Astrocyte (in vitro differentiated cells and primary cell): ENCODE measurements at places on chromosomes 3 and 15. TPM values are rescaled to one million over a fixed set of nuclear protein-coding genes. Genes with fewer than 3 reads are reported as not detected.

The ZNF80 gene
- total RNA-seq, result not detected in 2 replicates

- no peak for DNase-seq
Observed at GRCh38 chr15:26372706-26373105, 400.2 kb downstream of the GABRB3 start.

- peak; percentile 20 for DNase-seq
Observed at GRCh38 chr3:81968658-81969057, 207.2 kb upstream of the GBE1 start.

- DNase-seq, result no peak
Observed at GRCh38 chr15:74815121-74815934, 2.7 kb downstream of the LMAN1L start.

DNA sequence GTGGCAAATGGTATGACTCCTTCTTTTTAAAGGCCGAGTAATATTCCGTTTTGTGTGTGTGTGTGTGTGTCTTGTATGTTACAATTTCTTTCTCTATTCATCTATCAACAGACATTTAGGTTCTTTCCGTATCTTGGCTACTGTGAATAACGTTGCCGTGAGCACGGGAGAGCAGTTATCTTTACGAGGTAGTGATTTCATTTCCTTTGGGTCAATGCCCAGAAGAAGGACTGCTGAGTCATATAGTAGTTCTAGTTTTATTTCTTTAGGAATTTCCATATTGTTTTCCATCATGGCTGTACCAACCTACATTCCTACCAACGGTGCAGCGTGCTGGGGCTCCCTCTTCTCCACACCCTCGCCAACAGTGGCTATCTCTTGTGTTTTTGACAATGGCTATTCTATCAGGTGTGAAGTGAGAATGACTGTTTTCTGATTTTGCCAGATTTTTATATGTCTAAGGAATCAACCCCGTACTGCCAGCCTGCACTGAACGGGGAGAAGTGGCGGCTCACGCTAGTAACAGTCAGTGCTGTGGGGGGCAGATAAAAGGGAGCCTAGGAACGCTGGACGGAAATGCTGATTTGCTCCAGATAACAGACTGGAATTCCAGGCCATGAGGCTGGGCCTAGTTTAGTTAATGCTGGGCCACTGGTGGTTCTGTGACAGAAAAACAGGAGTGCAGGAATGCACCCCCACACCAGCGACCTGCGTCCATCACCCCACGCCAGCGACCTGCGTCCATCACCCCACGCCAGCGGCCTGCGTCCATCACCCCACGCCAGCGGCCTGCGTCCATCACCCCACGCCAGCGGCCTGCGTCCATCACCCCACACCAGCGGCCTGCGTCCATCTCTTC is 168.1 kb downstream of the XXYLT1 start:
- peak; percentile 93 for DNase-seq

The LIPH gene
- total RNA-seq, result 6.4 and 9.0 TPM in 2 replicates

DNA sequence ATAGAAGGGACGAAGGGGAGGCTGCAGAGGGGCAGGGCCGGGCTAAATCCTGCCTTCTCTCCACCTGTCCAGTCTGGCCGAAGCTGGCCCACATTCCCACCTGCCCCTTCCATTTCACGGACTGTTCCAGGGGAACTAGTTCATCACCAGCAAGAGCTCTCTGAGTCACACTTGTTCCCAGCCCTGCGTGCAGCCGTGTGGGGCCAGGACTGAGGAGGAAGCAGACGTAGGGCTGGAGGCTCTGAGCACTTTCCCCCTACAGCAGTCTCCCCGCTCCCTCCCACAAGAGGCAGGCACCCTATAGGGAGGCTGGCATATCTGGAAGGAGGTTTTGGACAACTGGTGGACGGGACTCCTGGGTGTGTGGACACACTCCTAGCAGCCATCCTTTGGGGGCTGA is 3.0 kb downstream of the ITIH4 start:
- peak; percentile 14 for DNase-seq

DNA sequence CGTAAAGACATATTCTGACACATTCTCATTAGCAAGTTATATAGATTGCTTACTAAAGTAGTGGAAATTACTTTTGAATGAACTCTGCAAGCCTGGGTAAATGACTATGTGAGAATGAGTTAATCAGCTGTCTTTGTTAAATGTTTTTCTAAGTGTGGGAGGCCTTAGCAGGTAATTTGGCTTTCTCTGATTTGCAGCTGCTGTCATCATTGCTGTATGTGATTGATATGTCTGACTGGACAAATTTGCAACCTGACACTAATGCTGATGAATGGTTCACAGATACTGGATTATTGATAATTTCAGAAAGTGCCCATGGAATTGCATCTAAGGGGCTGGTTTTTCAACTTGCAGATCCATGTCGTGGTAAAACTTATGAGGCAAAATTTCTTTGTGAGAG is 372.2 kb upstream of the SGO1 start:
- no peak for DNase-seq

The FRMD5 gene
- total RNA-seq, result 17.0 and 19.6 TPM in 2 replicates

GRCh38 chr3:9352917-9353752 is 9.7 kb upstream of the THUMPD3 start:
- peak; percentile 55 for DNase-seq

DNA sequence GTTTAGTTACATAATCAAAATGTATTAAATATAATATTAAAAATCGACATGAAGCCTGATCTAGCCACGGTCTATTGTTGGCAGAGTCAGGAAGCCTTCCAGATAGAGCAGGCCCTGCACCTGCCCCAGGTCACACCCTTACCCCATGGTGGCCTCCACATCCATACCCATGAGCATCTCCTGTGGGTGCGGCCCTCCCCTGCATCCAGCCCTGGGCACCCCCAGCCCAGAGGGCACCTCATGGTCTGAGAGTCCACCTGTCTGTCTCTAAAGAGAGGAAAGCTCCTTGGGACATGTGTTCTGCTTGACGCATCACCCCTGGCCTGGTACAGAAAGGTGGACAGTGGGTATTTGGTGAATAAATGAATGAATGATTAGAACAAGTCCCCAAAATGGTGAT is 37.2 kb upstream of the CSPG4 start:
- DNase-seq, result no peak

- no peak for DNase-seq
Observed at GRCh38 chr3:71876135-71877105, 91.5 kb upstream of the PROK2 start.

- DNase-seq, result no peak
Observed at GRCh38 chr15:77239882-77240608, 169.1 kb upstream of the TSPAN3 start.

- no peak for DNase-seq
Observed at GRCh38 chr3:16528581-16528993, 15.1 kb upstream of the RFTN1 start.

- peak; percentile 89 for DNase-seq
Observed at GRCh38 chr15:82393671-82394070, 35.9 kb upstream of the GOLGA6L9 start.

The GNAT1 gene
- not detected in 2 replicates for total RNA-seq

DNA sequence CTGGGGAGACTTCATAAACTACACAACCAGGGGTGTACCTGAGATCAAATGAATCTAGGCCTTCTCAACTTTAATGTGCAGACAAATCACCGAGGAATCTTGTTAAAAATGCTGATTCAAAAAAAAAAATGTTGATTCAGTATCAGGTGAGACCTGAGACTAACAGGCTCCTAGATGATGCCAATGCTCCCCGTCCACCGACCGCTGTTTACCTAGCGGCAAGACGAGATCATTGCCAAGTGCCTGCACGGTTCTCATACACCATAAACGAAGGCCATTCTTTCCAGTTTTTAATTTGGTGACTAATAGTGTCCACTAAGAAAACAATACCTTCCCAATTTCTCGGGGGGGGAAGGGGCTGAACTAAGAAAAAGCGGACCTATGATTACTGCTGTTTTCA is 2.5 kb upstream of the FSIP1 start:
- DNase-seq, result no peak

GRCh38 chr15:38129531-38130204 is 123.0 kb upstream of the SPRED1 start:
- peak; percentile 100 for DNase-seq

The UTS2B gene
- 0.75 TPM in 1 of 2 replicates, not detected in the other for total RNA-seq

The CFAP20DC gene
- total RNA-seq, result 0.57 and 0.89 TPM in 2 replicates

GRCh38 chr15:77580996-77581682 is 51.6 kb downstream of the LINGO1 start:
- no peak for DNase-seq

GRCh38 chr3:8980756-8981257 is 17.5 kb upstream of the RAD18 start:
- DNase-seq, result no peak

The SLC12A1 gene
- not detected in 2 replicates for total RNA-seq

The TARS3 gene
- 15.7 and 16.3 TPM in 2 replicates for total RNA-seq

GRCh38 chr15:63909819-63910437 is 76.2 kb upstream of the HERC1 start:
- peak; percentile 54 for DNase-seq

The MESP1 gene
- total RNA-seq, result not detected in 2 replicates

The SPINK8 gene
- not detected in 2 replicates for total RNA-seq

DNA sequence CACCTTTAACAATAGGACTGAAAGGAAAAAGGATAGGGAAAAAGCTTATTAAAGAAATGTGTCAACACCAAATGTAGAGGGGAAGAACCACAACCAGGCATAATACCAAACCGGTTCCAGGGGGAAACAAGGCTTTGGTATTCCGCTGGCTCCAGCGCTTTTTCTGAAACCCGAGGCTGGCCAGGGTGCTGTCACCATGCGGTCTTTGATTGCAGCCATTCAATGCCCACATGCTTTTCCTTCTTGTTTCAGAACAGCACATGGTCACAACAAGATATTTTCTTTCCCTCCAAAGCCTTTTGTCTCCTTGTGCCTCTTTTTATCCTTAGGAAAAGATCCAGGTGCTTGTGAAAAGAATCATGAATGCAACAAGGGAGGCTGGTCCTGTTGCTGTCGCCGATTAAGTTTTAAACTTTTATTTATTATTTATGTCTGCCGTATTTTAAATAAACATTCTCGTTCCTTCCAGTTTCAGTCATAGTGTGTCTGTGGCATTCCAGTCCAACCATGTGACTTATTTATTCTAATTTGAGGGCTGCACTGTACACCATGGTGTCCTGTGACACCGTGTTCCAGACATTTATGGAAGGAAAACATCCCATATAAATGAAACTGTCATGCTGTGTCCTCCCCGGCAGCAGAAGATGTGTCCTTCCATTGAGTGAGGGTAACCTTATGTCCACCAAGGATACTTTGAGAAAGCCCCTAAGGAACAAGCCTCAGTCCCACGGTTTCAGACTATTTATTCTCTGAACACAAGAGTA is 41.1 kb downstream of the CCK start:
- DNase-seq, result no peak

DNA sequence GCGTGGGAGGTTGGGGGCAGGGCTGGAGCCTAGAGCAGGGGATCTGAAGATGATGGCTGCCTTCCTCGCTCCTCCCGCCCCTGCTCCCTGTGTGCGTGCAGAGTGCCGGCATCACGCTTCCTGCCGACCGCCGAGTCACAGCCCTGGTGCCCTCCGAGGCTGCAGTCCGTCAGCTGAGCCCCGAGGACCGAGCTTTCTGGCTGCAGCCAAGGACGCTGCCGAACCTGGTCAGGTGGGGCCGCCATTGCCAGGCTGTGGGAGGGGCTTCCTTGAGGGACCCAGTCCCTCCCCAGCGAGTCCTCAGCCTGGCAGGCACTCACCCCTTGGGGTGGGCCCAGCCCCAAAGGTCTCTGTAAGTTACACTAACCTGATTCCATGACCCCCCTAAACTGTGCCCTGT is 17.6 kb downstream of the STAB1 start:
- DNase-seq, result no peak

DNA sequence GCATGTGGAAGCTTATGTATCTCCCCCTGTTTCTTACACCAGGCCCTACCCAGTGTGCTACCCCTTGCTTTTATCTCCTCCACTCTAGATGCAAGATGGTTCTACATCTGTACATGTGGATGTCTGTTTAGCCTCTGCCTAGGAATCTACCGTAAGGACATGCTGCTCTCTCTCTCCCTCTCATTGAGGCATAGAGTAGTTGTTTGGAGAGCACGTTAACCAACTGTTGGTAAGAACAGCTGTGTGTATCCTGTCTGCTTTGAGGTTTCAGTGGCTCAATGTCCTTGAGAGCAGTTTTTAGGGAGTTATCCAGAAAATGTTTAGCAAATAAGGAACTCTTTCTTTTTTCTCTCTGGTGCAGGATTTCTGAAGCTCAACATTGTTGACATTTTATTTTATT is 152.8 kb downstream of the DNAJB8 start:
- no peak for DNase-seq

DNA sequence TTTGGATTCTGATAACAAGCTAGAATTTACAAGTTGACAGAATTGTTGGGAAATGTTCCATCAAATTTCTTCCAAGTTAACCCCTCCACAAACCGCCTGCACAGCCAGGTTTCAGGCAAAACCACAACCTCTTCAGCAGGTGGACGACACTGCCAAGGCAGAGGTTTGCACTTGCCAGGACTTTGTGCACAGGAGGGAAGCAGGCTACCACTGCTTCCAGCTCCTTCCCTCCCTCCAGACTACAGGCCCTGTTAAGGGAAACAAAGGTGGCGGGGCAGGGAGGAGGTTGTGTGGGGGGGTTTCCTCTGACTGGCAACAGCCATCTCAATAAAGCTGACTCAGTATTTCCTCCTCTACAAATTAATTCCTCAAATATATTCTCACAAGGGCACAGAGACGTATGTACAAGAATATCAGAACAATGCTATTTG is 42.2 kb downstream of the TBC1D2B start:
- DNase-seq, result peak; percentile 10

DNA sequence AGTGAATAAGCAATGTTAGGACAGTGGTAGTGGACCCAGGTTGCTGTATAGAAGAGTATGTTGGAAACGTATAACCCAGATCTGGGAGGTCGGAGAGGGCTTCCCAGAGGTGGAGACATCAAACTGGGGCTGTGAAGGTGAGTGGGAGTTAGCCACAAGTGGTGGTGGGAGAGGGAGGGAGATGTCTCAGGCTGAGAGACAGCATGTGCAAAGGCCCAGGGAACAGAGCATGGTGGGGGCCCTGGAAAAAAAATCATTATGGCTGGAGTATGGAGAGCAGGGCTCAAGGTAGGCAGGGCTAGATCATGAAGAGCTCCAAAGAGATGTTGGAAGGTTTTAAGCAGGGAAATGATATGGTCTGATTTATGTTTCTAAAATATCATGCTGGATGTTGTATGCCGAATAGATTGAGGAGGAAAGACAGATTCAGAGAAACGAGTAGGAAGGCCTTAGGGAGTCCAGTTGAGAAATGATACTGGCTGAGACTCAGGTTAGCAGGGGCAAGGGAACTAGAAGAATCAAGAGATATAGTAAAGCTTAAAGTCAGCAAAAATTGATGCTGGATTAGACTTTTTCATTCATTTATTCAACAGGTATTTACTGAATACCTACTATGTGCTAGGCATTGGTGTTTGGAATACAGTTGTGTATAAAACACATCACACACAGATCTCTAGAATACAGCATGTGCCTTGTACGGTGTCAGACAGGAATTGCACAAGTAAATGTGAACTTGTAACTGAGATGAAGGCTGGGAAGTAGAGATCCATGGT is 17.0 kb downstream of the ITPR1 start:
- DNase-seq, result no peak

DNA sequence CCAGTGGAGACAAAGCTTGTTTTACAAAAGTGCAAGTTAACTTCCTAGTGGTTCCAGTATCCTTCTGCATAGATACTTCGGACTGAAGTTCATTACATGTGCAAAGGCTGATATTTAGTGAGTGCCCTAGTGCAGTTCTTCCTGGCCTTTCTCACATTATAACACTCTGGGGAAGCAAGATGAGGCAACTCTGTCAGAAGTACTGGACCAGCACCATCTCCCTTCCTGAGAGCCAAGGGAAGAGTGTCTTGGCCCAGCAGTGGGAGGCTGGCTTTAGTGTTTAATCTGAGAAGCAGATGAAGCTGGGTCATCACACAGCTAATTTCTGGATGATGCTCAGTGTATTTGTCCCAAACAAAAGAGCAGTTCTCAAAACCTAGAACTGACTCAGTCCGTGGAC is 397.7 kb downstream of the CACNA2D3 start:
- DNase-seq, result no peak
